ENCODE measurements at places on chromosomes 2 and 18.

DNA sequence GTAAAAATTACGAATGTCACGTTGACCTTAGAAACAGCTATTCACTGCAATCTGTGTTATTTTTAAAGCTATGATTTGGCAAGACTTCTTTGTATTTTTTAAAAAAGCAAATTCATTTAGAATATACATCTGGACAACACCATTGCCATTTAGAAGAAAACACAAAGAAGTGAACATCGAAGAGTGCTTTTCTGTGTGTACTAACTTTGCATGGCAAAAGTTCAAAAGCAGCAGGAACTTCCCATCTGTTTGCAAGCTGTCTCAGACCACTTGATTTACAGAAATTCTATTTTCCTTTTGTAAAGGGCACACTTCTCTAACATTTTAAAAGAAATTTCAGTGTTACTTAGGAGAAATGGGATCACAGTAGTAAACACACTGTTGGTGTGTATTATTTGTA is 145.9 kb downstream of the CALCRL start:
- DNase-seq, result no peak

DNA sequence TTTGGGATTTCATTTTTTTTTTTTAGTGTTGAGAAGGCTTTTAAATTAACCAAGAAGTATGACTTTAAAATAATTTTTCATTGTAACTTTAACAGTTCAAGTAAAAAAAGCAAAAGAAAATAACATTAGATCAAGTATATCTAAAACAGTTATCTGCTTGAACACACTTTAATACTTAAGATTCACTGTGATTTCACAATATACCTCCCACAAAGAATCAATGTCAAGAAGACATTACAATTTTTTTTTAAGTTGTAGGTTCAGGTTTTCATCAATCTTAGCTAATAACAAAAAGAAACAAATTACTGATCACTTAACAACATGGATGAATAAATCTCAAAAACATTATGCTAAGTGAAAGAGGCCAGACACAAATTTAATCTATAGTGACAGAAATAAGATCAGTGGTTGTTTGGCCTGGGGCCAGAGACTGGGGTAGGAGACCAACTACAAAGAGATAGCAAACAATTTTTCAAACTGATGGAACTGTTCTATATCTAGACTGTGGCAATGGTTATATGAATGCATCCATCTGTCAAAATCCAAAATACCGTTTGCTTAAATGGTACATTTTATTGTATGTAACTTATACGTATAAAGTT is 74.8 kb upstream of the FRZB start:
- DNase-seq, result no peak

DNA sequence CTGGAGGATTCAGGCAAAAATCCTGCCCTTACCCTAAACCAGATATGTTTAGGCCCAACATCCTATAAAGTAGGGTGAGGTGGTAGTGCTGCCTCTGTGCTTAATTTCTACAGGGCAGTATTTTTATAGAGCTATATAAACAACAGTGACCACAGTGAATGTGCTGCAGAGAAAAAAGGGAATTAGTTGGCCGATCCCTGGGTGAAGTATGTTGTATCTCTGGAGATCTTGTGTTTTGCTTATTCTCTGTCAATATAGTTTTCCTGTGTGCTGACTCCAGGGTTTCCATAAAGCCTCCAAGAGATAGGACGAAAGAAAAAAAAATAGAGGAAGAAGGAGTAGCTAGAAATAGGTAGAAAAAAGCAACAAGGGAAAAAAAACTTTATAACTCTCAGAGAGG is 88.9 kb upstream of the THOC1 start:
- no peak for DNase-seq

DNA sequence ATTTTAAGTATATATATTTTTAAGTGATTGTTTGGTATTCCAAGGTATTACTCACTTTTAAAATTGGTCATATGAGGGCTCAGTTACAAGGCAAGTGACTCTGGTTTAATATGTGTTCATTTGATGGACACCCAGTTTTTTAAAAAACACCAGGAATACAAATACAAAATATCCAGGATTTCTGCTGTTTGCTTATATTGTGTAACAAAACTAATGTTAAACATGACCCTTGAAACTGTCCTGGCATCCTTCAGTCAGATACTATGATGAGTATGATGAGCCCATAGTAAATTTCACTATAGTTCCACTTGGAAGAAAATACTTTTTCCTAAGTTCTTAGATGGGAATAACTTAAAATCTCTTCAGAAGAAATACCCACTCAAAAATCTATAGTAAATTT is 11.4 kb upstream of the ONECUT2 start:
- DNase-seq, result no peak

DNA sequence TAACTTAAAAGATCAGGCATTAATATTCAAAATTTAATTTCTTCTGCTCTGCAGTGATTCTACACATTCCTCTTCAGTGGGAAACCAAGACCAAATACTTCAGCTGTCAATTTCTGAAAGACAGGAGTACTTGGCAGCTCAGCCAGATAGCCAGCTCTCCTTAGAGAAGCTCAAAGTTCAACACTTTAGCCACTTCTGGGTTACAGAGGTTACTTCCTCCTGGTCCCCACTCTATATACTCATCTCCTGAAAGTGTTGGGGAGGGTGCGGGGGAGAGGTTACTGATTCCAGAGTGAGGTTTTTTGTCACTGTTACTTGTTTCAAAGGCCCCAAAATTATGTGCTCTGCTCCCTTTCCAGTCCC is 4.1 kb downstream of the CYTIP start:
- no peak for DNase-seq

- no peak for DNase-seq
Observed at GRCh38 chr18:22185771-22186386, 16.5 kb downstream of the GATA6 start.

DNA sequence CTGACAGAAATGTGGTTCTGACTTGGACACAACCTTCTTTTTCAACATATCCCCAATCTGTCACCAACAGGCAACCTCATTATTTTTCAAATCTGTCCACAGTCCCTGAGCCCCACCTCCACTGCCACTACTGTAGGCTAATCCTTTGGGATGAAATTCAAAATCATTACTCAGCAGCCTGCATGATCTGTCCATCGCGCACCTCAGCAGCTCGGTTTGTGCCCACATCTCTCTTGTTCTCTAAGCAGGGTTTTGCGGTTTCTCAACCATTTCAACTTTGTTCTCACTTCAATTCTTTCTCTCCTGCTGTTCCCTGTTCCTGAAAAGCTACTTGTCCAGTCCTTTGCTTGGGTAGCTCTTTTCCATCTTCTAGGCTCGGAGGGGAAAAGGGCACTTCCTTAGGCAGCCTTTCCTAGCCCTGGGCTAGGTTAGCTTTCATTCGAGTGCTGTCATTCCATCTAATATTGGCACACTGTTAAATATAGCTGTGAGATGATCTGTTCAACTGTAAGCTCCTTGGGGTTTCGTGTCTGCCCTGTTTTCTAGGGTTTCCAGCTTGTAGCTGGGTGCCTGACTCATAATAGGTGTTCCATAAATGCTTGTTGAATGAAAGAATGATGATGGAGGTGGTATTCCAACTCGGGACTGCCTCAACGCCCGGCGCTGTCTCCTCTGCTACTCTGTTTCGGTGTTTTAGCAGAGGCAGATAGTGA is 653 bp upstream of the ANKAR start:
- DNase-seq, result no peak

GRCh38 chr2:54100772-54101171 is 14.6 kb upstream of the ACYP2 start:
- no peak for DNase-seq

- no peak for DNase-seq
Observed at GRCh38 chr2:98759827-98760625, 29.1 kb upstream of the MGAT4A start.

GRCh38 chr2:212314680-212315079 is 223.9 kb downstream of the ERBB4 start:
- no peak for DNase-seq

- no peak for DNase-seq
Observed at GRCh38 chr18:31097666-31098065, 4.6 kb downstream of the DSC2 start.

- DNase-seq, result no peak
Observed at GRCh38 chr2:54161660-54162424, 46.4 kb downstream of the ACYP2 start.

DNA sequence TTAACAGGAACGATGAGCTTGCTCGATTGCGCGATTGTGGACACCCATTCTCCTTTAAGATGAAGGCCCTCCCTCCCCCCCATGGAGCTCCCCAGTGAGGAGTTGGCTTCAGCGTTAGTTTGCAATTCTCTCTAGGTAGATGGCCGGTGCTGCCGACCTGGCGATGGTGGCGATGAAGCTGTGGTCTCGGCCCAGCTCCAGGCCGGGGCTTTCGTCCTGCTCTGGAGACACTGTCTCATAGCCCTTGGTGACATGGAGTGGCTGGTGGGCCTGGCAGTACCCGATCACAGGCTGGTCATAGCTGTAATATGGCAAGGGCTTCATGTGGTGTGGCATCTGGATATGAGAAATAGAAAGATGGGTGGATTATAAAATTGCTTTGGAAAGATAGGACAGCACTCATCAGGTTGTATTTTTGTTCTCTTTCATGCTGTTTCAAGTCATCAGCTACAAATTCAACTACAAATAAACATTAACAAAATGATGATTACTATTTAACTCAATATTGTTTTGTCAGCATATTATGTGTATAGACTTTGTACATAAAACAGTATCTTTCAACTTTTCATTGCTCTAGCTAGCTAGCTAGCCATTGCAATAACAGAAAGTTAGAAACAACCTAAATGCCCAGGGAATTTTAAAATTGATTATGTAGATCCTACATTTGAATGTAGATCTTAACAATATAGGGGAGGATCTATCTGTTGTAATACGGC is 773.4 kb downstream of the LRRTM4 start:
- no peak for DNase-seq

DNA sequence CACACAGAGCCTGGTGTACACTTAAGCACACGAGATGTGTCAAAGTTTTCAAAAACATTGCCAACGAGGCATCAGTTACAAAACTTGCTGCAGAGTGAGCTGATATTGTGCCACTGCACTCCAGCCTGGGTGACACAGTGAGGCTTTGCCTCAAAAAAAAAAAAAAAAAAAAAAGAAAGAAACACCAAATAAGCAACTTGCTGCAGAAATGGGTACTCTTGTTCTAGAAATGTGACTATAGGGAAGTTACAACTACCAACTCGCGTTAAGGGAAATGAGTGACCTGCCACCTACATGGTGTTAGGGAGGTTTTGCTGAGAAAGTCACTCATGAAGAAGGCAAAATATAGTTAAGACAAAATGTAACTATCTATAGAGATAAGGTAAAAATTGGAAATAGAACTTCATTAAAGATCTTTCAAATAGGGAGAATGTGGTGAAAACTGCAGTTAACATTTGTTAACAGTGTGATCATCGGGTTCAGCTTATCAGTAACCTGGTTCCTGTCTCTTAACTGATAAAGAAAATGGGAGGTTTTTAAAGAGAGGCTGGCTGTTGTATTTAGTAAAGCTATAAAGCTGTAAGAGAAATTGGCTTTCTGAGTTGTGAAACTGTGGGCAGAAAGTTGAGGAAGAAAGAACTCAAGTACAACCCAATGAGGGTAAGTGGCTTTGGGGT is at the start of gene IL1RL1:
Gene IL1RL1 (plus strand): TSS at position 600 of the 677 bp plus-strand sequence. CDS start 26,702 bp downstream, outside the sequence.
- DNase-seq, result no peak

DNA sequence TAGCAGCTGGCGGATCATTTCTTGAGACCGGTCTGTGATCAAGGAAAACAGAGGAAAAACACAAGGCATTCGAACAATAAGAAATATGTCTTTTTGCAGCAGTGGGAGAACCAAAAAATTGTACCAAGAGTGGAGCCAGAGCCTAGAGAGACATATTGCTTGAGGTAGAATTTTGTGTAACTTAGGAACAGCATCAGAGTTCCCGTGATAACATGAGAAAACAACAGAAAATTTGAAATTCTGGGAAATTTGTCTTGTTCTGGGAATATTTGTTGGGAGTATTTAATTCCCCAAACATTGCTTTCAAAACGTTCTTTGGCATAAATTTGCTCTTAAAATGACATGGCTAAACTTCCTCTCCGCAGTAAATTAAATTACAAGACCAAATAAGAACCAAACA is 267.5 kb downstream of the GPD2 start:
- DNase-seq, result no peak

- DNase-seq, result no peak
Observed at GRCh38 chr2:60482222-60482621, 71.2 kb downstream of the BCL11A start.

- no peak for DNase-seq
Observed at GRCh38 chr2:145012806-145013205, 492.9 kb upstream of the ZEB2 start.

GRCh38 chr2:163364736-163365135 is 371.1 kb downstream of the FIGN start:
- DNase-seq, result no peak

- DNase-seq, result no peak
Observed at GRCh38 chr2:120720231-120720630, 15.4 kb upstream of the GLI2 start.

- no peak for DNase-seq
Observed at GRCh38 chr2:17759805-17760204, 5.9 kb downstream of the GEN1 start.
